Natural killer cell treated with Interleukin-12 subunit alpha and Interleukin-12 subunit beta and Interleukin-15 and Interleukin-18, amount 100 ng/mL, for 72 hours (primary cell): ENCODE measurements at places on chromosomes 5 and 9.

DNA sequence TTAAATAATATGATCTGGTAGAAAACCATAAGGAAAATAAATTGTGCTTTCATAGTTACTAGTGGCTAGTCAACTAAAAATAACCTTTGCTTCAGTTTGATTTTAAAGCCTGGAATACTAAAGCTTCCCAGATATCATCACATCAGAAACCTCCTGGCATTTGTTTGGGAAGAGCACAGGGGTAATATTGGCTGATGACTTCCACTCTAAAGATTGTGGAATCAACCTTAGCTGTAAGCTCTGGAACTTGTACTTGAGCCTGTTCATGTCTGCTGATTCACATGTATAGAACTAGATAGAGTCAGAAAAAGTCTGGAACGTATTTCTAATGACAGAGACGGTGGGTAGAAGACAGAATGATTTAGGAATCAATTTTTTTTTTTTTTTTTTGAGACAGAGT is 345.0 kb downstream of the CWC27 start:
- no peak for DNase-seq

GRCh38 chr9:69454321-69454720 is 129.3 kb downstream of the ENTREP1 start:
- DNase-seq, result no peak

DNA sequence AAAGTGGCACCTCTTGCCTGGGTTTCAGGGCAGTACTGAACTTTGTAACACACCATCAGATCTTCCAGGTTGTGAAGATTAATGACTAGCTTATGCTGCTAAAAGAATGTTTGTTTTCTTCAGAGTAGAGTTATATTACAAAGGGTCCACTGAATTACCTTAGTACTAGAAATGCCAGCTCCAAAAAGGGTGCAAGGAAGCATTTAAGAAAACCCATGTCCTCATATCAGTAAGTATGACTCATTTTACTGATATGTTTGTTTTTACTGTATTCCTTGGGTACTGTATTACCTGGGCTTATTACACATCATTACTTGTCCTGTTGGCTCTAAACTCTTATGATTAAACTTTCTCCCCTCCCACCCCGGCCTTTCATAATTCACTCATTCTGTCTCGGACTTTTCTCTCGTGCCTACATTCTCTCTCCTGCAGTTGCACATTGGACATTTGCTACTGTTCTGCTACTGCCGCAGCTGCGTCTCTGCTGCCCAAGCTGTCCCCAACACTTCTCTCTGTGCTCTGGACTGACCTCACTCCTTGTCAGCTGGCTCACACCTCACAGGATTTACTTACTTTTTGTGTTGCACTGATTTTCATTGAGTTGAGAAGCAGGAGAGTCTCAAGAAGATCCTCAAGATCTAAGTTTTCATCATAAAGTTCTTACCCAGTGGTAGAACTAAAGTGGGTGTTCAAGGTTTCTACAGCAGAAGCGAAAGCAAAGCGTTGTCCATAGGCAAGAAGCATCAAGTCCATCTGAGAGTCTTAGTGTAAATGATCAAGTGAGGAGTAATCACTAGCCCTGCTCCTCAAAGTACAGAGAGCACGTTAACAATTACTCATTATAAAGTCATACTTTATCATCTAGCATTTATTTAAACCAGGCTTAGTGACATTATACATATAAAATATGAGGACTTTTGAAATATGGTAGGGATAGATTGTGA is 53.2 kb upstream of the C9orf72 start:
- DNase-seq, result no peak

DNA sequence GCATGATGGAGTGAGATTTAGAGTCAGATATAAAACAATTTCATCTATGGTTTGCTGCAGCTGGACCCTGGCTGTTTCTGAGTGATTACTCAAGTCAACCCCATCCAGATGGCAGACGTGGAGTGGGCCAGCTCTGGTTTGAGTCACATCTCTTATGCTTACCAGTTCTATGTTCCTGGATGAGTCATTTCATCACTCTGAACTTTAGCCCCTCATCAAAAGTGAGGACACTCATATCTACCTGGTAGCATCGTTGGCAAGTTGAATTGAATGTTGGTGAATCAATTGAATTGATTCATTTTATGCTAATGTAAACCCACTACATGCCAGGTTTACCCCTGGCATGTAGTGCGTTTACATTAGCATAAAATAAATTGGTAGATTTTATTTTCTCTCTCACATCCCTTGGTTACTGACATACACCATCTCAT is 176.4 kb downstream of the FGF18 start:
- no peak for DNase-seq

- no peak for DNase-seq
Measured at GRCh38 chr5:634191-634590, 22.1 kb downstream of the CEP72 start.

DNA sequence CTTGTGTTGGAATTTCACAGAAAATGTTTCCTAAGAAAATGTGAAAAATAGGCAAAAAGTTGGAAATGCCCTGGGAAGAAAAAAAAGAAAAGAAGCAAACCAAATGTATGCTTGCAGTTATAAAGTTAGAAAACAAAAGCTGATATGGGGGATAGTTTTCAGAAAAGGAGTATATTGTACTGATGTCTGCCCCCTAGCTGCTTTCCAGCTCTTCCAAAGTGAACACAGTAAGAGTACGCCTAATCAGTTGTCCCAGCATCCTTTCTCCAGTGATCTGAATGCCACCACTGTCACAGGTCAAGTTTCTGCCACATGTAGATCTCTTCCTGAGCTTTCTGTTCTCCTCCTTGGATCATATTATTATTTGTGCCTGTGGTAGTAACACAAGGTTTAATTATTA is 5.8 kb downstream of the TYRP1 start:
- DNase-seq, result no peak

DNA sequence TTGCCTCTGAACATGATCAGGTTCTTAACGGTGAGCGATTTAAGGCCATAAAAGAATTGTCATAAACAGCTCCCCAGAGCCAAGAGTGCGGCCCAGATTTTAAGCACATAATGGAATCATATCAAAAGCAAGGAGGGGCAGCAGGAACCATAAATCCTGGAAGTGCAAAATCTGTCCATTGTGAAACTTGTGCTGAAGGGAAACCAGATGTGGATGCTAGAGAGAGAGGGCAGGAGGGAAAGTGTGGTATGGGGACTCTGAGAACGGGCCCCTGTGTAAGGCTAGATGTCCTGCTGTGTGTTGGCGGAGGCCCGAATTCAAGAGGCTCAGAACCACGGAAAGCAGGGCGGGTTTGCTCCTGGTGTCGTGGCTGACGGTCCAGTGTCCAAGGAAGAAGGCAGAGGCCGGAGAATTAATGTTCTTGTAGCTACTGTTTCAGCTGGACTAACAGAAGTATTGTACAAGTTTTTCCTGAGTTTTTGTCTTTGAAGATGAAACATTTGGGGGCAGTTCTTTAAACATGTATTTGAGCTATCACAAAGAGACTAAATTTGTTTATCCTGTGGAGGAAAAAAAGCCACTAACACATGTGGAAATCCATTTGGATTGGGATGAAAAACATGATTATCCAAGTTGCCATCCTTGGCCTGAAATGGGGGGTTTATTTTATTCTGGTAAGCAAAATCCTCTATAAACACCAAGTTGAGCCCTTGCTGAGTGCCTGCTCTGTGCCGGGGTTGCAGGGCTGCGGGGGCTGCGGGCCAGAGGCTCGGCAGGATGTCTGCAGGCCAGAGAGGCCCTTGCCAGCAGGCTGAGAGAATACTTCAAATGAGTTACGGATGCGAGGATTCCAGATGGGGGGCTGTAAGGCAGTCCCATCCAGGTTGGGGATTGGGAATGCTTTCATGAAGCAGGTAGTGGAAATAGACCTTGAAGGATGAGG is 9.2 kb upstream of the CXCL14 start:
- no peak for DNase-seq

DNA sequence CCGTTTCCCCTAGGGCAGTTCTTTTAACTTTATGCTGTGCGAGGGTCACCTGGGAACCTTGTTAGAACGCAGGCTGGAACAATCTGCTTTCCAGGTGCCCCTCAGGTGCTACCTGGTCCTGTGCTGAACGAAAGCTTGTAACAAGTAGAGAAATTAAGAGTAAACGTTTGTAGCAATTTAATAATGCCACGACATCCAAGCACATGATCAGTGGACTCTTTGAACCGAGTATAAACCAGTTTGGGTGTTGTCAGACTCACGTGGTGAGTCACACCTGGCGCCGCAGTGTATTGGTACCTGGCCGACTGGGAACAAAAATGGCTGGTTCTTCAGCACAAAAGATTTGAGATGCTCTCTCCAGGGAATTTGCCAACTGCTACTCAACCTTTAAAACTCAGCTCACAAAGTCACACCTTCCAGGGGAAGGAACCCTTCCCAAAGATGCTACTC is 926 bp upstream of the MYO10 start:
- DNase-seq, result no peak

- peak; percentile 72 for DNase-seq
Measured at GRCh38 chr9:70411930-70412831, 2.3 kb downstream of the KLF9 start.

DNA sequence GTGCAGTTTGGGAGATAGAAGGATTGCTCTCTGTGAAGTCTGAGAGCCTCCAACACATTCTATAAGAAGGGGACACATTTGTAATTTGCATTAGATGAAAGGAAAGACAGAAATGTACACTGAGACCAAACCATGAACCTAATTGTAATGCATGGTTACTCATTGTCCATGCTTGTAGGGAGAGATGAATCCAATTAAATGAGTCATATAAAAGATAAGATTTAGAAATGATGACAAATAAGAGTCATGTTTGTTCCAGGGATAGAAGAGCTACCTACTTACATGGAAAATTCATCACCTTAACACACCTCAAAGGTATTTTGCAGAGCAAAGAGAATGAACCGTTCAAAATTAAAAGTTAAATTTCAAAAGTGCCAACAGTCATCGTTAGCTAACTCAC is 85.1 kb downstream of the FBXL7 start:
- DNase-seq, result no peak

DNA sequence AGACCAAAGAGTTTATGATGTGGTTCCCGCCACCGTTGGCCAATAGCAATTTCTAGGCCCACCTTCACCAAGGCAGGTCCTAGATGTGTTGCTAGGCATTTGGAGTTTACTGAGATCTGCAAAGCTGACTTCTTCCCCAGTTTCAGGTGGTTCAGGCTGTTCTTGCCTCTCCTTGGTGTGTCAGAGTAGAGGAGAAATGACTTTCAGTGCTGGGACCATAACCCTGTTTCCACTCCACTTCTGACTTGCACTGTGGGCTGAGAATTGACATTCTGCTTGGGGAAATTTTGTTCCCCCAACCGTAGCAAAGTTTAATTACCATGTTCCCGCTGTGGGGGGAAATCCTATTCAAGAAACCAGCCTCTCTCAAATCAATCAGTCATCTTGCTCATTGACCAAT is 128.0 kb upstream of the GABRP start:
- no peak for DNase-seq

DNA sequence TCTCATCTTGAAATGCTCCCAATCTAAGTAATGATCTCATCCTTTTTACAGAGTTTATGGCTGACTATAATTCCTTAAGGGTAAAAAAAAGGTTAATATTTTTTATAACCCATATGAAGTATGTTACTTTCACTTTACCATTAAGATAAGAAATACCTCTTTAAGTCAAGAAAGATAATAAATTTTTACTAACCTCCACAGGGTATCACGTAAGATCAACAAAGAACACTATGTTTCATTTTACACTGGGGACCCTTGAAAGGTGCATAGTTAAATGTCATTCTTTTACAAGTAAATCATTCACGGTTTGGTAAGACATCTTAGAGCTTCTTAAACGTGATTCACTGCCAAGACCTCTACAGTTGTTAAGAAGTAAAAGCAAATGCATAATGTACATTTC is 472.7 kb upstream of the CDH9 start:
- DNase-seq, result no peak

GRCh38 chr5:114223866-114224265 is 138.0 kb upstream of the KCNN2 start:
- no peak for DNase-seq

DNA sequence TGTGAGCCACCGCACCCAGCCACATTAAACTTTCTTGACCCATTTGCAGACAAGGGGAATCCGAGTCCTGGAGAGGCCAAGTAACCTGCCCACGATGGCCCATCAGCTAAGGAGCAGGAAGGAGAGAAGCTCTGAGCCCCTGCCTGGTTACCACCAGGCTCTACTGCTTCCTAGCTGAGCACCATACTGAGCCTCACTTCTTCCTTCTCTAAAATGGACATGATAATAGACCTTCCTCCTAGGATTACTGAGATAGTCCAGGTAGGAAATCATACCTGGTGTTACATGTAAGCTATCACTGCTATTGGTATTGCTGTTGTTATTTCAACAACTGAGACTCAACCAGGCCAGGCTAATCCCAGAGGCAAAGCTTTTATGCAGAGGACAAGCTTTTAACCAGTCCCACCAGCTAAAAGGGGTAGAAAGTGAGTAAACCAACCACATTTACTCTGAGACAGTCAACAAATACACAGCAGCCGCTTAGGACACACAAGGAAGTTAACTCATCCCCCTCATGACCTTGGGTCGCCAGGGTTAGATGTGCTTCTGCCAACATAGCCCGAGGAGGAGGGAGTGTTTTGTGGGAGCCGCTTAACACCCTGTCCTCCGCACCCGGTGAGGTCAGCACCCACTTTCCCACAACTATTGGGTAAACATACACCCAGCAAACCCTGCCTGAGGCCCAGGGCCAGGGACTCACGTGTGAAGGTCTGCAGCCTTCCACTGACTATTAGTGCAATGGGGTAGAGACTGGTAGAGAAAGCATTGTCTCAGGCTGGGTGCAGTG is 20.6 kb upstream of the PTGES start:
- DNase-seq, result no peak

- no peak for DNase-seq
Measured at GRCh38 chr5:149605998-149606724, 24.9 kb downstream of the ARHGEF37 start.

GRCh38 chr9:106075960-106076327 is 381.6 kb downstream of the TMEM38B start:
- no peak for DNase-seq

- no peak for DNase-seq
Measured at GRCh38 chr5:136132087-136132486, 558 bp upstream of the SMAD5 start.

DNA sequence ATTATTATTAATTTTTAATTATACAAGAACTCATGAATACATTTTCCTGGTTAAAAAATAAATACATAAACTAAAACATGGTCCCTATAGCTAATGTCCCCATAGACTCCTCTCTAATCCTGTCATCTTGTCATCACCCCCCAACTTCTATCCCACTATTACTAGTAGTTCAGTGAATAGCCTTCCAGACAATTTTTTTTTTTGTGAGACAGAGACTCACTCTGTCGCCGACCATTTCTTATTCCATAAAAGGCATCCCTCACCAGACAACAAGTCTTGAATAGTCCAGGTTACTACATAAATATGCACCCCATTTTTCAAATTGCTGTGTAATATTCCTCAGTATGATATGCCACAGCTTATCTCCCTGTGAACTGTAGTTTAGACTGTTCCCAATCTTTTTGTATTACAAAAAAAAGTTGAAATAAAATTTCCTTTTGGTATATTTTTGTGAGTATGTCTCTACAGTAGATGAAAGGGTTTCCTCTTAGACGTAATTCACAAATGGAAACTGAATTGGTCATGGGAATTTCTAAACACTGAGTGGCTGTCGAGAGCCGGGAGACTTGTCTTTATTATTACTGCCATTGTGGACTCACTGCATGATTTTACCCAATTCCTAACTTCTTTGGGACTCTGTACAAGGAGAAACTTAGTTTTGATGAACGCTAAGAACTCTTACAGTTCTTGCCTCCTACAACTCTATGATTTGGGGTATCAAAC is 6.4 kb upstream of the ABLIM3 start:
- no peak for DNase-seq

- no peak for DNase-seq
Measured at GRCh38 chr9:757246-757881, 84.1 kb upstream of the DMRT1 start.

- no peak for DNase-seq
Measured at GRCh38 chr5:38297830-38298608, 39.7 kb downstream of the EGFLAM start.
